ENCODE measurements at places on chromosomes 5 and 9.

DNA sequence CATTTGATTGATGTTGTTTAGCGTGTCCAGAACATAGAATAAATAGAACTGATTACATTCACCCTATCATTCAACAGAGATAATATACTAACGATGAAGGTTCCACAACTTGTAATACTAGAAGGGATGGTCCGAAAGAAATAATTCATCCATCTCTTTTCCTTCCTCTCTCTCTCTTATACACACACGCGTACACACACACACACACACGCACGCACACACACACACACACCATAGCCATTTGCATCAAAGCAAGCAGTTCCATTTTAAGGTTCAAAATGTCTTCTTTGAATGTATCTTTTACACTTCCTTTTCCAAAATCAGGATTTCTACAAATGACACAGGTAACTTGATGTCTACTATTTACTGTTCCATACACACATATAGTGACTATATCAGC, 887 bp downstream of the GDA start:
- H3K4me3 ChIP-seq, result no peak overlapping the region
- H3K36me3 ChIP-seq, result no peaks in the 10 kb centered on the region
- H3K27ac ChIP-seq, result no peak overlapping the region
- no peak for DNase-seq
- H3K4me1 ChIP-seq, result no peaks in the 10 kb centered on the region
- H3K27me3 ChIP-seq, result peaks cover 6% of the 10 kb centered on the region

DNA sequence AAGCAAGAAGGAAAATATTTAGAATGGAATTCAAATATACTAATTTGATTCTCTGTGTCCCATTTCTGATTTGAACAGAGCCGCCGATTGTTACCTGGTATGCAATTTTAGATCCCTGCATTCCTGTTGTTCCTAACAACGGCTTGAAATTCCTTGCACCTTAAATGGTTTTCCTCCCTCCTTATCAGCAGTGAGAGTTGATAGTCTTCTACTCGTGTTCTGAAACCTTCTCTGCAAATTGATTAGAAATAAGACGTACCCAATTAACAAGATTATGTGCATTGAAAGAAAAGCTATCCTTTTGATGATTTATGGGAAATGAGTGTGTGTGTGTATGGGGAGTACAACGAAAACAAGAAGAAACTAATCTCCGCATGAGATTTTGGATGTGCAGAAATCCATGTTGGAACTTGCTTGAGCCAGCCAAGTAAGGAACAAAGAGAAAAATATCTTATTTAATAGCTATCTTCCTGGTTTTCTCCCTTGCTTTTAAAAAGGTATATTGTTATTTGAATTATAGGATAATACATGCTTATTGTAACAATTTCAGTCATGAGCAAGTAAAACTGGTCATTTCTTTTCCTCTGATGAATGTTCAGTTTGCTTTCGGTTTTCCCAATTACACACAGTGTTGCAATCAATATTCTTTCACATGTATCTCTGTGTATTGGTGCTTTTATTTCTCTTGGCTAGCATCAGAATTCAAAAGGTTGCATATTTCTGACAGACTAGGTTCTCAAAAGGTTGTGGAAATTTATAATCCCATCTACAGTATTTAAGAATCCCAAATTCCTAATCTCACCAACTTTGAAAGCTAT, 211.1 kb upstream of the ACTBL2 start:
- H3K4me3 ChIP-seq, result no peak overlapping the region
- peak overlapping the region; percentile 70 for H3K27ac ChIP-seq
- peaks cover 49% of the 10 kb centered on the region for H3K4me1 ChIP-seq
- H3K27me3 ChIP-seq, result no peaks in the 10 kb centered on the region

DNA sequence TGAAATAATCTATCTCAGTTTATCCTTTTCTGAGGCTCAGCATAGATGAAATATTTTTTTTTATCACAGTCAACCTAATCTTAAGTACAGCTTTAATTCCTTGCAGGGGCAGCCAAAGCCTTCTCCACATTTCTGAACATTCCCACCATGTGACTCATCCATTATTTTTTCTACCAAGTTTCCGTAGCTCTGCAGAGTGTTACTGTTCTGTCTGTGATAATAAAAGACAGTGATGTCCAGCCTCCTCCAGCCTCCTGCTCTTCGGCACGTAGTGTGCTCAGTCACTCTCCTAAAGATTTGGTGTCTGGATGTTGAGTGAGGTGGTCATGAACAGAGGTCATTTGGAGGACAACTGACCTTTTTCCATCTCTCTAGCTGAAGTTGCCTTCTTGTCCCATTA, 338.1 kb upstream of the ADAMTS16 start:
- no peak overlapping the region for H3K27ac ChIP-seq
- no peaks in the 10 kb centered on the region for H3K4me1 ChIP-seq
- no peak for DNase-seq

GRCh38 chr9:133008824-133009223, 22.0 kb upstream of the GTF3C5 start:
- H3K27me3 ChIP-seq, result no peaks in the 10 kb centered on the region
- peaks cover 10% of the 10 kb centered on the region for H3K4me1 ChIP-seq
- H3K4me3 ChIP-seq, result no peak overlapping the region
- no peaks in the 10 kb centered on the region for H3K36me3 ChIP-seq
- H3K27ac ChIP-seq, result no peak overlapping the region

GRCh38 chr5:82793808-82794419, 283.3 kb downstream of the TMEM167A start:
- no peak overlapping the region for H3K4me3 ChIP-seq
- H3K27ac ChIP-seq, result no peak overlapping the region
- no peaks in the 10 kb centered on the region for H3K36me3 ChIP-seq
- H3K27me3 ChIP-seq, result no peaks in the 10 kb centered on the region
- DNase-seq, result no peak

DNA sequence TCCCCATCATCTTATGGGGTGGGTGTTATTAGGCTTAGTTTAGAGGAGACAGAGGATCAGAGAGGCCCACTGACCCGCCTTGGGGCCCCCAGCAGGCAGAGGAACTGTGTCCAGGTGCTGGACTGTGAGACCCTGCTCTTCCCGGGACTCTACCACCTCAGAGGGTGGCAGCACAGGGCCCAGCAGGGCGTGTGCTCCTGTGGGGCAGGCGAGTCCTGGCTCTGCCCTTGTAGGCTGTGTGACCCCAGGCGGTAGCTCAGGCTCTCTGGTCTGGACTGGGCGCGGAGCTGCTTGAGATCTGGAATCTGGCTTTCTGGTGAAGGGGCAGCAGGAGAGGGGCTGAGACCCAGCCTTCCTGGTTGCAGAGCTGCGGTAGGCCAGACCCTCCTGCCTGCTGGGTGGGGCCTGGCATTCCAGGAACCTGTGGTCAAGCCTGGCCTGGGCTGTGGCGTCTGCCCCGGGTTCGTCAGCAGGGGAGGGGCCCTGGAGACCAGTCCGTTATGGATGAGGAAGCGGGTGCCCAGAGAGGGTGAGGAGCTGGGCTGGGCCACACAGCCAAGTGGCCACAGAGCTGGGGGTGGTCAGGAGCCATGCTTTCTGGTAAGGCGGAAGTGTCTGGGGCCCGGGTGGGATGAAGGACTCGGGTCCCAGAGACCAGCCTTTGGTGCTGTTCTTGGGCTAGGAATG, 46.5 kb downstream of the RXRA start:
- peak overlapping the region; percentile 89 for H3K27ac ChIP-seq
- no peak overlapping the region for H3K4me3 ChIP-seq
- no peaks in the 10 kb centered on the region for H3K36me3 ChIP-seq
- no peaks in the 10 kb centered on the region for H3K27me3 ChIP-seq
- DNase-seq, result no peak

DNA sequence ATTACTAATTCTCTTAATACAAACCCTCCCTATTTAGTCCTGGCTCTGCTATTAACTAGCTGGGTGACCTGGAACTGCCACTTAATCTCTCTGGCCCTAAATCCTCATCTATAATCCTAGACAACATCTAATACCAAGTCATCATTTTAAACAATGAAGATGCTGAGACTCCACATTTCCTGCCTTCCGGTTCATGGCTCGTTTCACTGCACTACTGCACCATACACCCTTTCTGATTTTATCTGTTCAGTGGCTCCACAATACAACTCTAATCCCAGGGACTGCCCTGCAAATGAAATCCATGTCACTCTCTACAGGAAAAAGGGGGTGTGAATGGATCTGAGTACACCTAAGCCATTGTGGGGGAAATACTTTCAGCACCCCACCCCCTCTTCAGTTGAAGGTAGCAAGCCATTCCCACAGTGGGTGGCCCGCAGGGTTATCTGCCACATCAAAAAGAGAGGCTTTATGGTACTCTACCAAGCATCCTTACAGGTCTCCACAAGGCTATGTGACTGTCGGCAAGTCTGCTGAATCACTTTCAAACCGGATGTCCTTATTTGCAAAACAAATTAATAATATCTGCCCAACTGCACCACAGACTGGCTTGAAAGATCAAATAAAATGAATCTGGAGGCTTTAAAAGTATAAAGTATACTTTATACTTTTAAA, 89.5 kb downstream of the EPB41L4A start:
- H3K27ac ChIP-seq, result peak overlapping the region; percentile 34
- no peak for DNase-seq
- H3K4me1 ChIP-seq, result peaks cover 9% of the 10 kb centered on the region
- H3K36me3 ChIP-seq, result no peaks in the 10 kb centered on the region

GRCh38 chr9:398085-398484, 183.4 kb downstream of the DOCK8 start:
- H3K4me3 ChIP-seq, result no peak overlapping the region
- H3K36me3 ChIP-seq, result no peaks in the 10 kb centered on the region
- no peaks in the 10 kb centered on the region for H3K27me3 ChIP-seq

- no peak overlapping the region for H3K4me3 ChIP-seq
- no peaks in the 10 kb centered on the region for H3K4me1 ChIP-seq
- H3K27ac ChIP-seq, result no peak overlapping the region
- DNase-seq, result no peak
Measured at GRCh38 chr5:152723482-152723881, 318.4 kb upstream of the NMUR2 start.

DNA sequence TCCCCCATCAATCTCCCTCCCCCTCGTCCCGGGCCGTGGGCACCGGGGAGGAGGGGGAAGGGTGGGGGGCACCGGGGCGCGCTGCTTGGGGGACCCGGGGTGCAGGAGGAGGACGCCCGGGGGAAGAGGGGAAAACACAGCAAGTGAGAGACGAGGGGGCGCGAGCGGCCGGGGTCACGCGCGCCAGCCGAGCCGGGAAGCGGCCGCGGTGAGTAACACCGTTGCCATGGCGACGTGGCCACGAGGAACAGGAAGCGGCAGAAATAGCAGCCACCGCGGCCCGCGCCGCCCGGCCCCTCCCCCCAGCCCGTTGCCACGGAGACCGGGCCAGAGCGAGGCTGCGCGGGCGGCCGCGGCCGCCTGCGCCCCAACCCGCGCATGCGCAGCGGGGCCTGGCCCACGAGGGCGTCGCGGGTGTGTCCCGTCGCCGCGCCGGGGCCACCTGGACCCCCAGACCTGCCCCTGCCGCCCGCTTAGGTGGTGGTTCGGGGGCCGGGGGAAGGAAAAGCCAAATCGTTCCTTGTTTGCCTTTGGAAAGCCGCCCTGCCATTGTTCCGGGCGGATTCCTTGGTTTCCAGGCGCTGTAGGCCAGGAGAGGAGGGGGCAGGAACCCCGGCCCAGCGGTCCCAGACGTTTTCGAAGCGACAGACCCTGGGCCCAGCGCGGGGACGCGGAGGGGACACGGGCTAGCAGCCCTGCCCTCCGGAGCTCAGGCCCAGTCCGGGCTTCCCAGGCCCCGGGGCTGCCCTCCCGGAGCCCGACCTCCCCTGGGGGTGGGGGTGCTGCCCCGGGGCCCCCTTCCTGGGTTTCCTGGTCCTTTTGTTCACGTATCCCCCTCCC, 207.1 kb downstream of the C9orf50 start:
- H3K4me1 ChIP-seq, result peaks cover 29% of the 10 kb centered on the region
- H3K27ac ChIP-seq, result peak overlapping the region; percentile 95
- DNase-seq, result peak; percentile 91
- no peaks in the 10 kb centered on the region for H3K27me3 ChIP-seq

DNA sequence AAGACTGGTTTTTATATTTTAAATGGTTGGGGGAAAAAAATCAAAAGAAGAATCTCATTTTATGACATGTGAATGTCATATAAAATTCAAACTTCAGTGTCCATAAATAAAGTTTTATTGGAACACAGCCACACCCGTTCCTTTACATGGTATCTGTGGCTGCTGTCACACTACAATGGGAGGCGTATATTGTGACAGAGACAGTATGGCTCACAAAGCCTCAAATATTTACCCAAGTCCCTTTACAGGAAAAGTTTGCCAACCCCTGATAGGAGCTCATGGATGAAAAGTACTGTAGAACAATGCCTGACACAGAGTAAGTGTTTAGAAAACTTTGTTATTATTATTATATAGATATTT, 5.2 kb upstream of the DUSP1 start:
- H3K4me3 ChIP-seq, result no peak overlapping the region
- H3K27me3 ChIP-seq, result no peaks in the 10 kb centered on the region
- H3K36me3 ChIP-seq, result no peaks in the 10 kb centered on the region
- peak overlapping the region; percentile 100 for H3K27ac ChIP-seq
- H3K4me1 ChIP-seq, result peaks cover 82% of the 10 kb centered on the region

- no peak overlapping the region for H3K27ac ChIP-seq
- no peak overlapping the region for H3K4me3 ChIP-seq
- no peaks in the 10 kb centered on the region for H3K27me3 ChIP-seq
- H3K36me3 ChIP-seq, result no peaks in the 10 kb centered on the region
Measured at GRCh38 chr9:20380546-20380945, 241.8 kb downstream of the MLLT3 start.

DNA sequence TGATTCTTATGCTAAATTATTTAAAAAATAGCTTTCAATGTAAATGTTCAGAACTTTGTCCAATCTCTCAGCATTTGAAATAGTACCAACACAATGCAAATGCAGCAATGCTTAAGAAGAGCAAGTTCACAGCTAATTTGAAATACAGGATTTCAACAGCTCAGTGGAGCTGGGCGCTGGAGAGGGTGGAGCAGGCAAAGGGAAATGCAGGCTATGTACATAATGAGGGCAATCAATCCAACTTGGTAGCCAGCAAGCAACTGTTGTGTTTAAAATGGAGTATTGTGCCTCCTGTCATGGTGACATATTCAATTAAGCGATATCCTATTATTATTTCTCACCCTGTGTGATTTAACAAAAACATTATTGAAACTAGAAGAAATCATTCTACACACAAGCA, 568.8 kb downstream of the PSAT1 start:
- H3K4me3 ChIP-seq, result no peak overlapping the region
- H3K4me1 ChIP-seq, result no peaks in the 10 kb centered on the region
- no peaks in the 10 kb centered on the region for H3K36me3 ChIP-seq
- DNase-seq, result no peak
- no peaks in the 10 kb centered on the region for H3K27me3 ChIP-seq
